Smooth muscle cell of trachea (primary cell): ENCODE measurements at places on chromosomes 2 and 18. TPM values are rescaled to one million over a fixed set of nuclear protein-coding genes. Genes with fewer than 3 reads are reported as not detected.

STON1 gene
- total RNA-seq: 14.4 and 16.4 TPM in 2 replicates

RBM44 gene
- 0.17 and 0.58 TPM in 2 replicates for total RNA-seq

TTN gene
- 0.50 and 3.8 TPM in 2 replicates for total RNA-seq

EN1 gene
- not detected in 2 replicates for total RNA-seq

ITM2C gene
- 63.4 and 97.1 TPM in 2 replicates for total RNA-seq

DRC1 gene
- 0.33 TPM in 1 of 2 replicates, not detected in the other for total RNA-seq

ADRA2B gene
- not detected in 2 replicates for total RNA-seq

TNP1 gene
- not detected in 2 replicates for total RNA-seq

COL4A3 gene
- total RNA-seq: 0.17 and 0.29 TPM in 2 replicates

CENPA gene
- total RNA-seq: 0.99 and 21.4 TPM in 2 replicates

DES gene
- total RNA-seq: 1.6 and 6.3 TPM in 2 replicates

TMEM247 gene
- not detected in 2 replicates for total RNA-seq

STK39 gene
- 13.1 and 19.9 TPM in 2 replicates for total RNA-seq

HDAC4 gene
- 19.9 and 28.3 TPM in 2 replicates for total RNA-seq

SLC8A1 gene
- total RNA-seq: 71.3 and 80.3 TPM in 2 replicates

SERPINB13 gene
- total RNA-seq: not detected in 2 replicates

NYAP2 gene
- not detected in 2 replicates for total RNA-seq

IFIH1 gene
- 8.4 and 11.1 TPM in 2 replicates for total RNA-seq

RGPD8 gene
- 8.7 and 12.4 TPM in 2 replicates for total RNA-seq

TDRD15 gene
- total RNA-seq: not detected in 2 replicates

INO80C gene
- total RNA-seq: 3.5 and 3.6 TPM in 2 replicates

RBFA gene
- total RNA-seq: 23.7 and 29.4 TPM in 2 replicates

FABP1 gene
- total RNA-seq: not detected in 2 replicates

TXNDC2 gene
- total RNA-seq: under 0.01 TPM in 2 replicates

PARD6G gene
- total RNA-seq: 0.73 and 5.8 TPM in 2 replicates

MEIS1 gene
- total RNA-seq: 106 and 127 TPM in 2 replicates

PARD3B gene
- 15.7 and 23.5 TPM in 2 replicates for total RNA-seq

OTOF gene
- not detected in 2 replicates for total RNA-seq

UGT1A8 gene
- not detected in 2 replicates for total RNA-seq

HOXD8 gene
- total RNA-seq: 0.33 and 0.44 TPM in 2 replicates

CYP1B1 gene
- 31.1 and 184 TPM in 2 replicates for total RNA-seq

SLC9A2 gene
- under 0.01 TPM in 2 replicates for total RNA-seq

ONECUT2 gene
- total RNA-seq: under 0.01 TPM in 2 replicates
